ENCODE measurements at places on chromosomes 11 and 22.

GRCh38 chr22:46256358-46256958 lies 6.4 kb upstream of the CDPF1 start:
- no peak for DNase-seq

GRCh38 chr11:117916956-117917355 lies 12.2 kb downstream of the TMPRSS13 start:
- no peak for DNase-seq

DNA sequence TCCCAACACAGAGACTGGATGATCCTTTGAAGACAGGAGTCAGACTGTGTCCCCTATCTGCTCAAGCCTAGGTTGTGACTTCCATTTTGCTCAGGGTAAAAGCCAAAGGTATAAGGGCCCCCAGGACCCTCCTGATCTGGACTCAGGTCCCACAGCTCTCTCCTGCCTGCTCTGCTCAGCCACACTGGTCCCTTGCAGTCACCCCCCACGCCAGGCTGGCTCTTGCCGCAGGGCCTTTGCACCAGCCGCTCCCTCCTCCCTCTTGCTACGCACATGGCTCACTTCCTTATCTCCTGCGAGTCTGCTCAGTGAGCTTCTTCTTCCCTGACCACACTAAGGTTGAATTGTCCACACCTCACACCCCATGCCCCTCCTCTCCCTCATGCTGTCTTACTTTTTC lies 28.4 kb upstream of the CACNG2 start:
- no peak for DNase-seq

DNA sequence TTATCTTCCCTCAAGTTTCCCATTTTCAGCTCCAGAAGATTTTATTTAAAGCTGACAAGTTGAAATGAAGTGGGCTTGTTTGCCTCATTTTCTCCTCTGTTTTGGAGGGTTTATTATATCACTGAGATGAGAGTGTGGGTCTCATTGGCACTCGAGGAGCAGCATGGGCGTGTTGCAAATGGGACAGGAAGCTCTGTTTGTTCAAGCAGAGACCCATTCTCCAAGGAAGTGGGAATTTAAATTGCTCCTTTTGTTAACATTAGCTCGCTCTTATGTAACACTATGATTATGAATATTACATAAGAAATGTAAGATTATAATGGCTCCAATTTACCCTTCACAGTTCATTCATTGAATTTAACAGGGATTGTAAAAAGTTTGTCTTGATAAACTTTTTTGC lies 317.7 kb upstream of the CTSC start:
- DNase-seq = no peak

DNA sequence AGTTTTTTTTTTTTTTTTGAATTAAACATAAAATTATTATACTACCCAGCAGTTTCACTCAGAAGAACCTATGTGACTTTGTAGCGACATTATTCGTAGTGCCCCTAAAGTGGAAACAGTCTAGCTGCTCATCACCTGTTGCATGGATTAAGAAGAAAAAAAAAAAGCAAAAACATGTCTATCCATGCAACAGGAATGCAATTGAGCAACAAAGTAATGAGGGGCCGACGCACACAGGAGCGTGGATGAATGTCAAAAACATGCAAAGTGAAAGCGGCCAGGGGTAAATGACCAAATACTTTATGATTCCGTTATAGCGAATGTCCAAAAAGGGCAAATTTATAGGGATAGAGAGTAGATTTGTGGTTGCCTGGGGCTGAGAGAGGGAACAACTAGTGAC lies 16.3 kb downstream of the MYO18B start:
- DNase-seq = no peak

DNA sequence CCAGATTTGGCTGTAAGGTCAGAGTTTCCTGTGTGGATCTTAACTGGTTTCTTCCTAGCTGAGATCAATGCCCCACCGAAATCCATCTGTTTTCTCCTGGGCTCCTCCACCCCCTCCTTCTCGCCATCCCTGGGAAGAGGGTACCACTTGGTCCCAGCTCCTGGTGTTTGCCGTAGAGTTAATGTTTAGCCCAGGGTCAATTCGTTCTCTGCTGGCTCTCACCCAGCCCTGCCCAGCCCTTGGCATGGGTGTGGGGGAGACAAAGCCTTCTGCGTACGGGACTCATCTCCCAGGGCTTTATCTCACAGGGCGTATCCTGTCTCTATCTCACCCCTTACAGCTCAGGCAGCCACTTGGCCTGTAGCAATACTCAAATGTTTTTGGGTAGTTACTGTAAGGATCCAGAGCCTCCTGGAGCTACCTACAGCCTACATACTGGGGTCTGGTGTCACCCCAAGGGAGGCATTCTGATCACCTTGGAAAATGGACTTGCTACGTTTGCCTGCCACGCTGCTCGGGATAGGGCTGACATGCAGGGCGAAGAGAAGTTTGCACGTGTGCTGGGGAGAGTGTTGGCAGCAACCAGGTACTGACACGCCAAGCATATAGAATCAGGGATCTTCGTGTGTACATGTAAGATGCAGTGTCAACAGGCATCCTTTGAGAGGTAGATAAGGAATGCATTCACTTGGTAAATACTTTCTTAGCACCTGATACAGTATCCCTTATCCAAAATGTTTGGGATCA lies 66.1 kb downstream of the SCN3B start:
- DNase-seq = no peak

GRCh38 chr11:45477588-45477987 lies 187.8 kb downstream of the CHST1 start:
- no peak for DNase-seq

DNA sequence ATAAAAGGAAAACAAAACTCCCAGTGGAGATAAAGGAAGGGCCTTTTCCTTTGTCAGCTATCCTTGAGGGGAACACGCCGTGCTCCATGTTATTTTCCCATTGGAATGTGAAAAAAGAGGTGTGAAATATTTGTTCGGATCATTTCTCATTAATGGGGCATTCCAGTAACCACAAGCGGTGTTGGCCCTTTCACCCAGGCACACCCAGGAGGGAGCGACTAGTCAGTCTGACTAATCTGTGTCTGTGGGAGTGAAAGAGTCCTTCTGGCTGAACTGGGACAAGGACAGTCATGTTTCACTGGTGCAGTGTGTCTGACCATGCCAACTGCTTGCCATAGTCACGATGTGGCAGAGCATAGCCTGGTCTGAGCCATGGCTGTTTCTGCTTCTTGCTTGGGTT lies 13.0 kb upstream of the MYEOV start:
- DNase-seq = no peak

- DNase-seq = no peak
Observed at GRCh38 chr22:29831186-29831921, 6.7 kb downstream of the ASCC2 start.

DNA sequence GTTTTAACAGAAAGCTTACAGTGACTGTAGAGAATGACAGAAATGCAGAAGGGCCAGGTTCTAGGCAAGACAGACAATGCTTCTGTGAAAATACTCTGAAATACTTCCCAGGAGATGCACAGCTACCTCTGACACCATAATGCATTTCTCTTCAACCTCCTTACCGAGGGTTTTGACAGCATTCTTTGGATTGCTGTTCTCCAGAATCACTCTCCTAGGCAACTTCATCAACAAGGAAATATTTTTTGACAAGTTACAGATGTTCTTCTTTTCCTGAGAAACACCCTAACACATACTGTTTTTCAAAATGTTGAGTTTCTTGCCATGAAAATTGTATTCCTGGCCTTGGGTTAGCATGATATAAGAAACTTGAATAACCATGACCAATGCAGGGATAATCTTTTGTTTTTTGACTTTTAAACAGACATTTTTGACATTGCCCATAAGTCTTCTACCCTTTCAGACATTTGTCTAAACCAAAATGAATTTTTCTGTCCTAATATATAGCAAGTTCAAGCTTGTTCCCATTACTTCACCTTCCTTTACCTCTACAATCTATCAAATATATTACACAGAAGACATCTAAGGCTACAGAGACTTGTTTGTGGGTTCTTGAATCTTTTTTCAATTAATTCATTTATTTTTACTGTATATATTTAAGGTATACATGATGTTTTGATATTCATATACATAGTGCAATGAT lies 108.1 kb downstream of the CCDC34 start:
- no peak for DNase-seq

DNA sequence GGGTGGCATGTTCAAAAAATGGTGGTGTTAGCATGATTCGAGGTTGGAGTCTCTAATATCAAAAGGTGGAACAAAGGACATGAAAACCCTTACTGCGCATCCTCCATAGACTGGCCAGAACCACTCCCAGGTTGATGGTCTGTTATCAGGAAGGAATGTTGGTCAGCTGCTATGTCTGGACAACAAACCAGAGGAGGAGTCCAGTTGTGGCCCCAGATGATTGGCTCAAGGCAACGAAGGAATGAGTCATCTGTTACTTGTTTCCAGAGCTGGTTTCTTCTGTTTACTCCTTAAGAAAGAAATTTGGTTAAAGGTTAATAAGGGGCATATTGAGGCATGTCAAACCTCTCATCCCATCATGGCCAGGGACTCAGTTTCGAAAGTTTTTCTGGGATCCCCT lies 56.8 kb upstream of the GRIA4 start:
- no peak for DNase-seq

DNA sequence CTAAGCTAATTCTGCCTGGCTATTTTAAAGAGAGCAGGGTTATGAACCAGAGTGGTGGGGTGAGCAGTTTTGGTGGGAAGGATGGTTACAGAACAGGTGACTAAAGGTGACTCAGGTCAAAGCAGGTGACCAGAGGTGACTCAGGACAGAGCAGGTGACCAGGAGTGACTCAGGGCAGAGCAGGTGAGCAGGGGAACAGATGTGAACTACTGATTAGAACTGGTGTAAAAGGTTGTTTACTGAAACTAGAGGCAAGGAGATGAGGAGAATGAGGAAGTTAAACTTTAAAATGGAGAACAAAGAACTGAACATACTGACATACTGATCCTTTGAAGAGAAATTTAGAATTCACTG lies 15.4 kb upstream of the HYLS1 start:
- DNase-seq = no peak

DNA sequence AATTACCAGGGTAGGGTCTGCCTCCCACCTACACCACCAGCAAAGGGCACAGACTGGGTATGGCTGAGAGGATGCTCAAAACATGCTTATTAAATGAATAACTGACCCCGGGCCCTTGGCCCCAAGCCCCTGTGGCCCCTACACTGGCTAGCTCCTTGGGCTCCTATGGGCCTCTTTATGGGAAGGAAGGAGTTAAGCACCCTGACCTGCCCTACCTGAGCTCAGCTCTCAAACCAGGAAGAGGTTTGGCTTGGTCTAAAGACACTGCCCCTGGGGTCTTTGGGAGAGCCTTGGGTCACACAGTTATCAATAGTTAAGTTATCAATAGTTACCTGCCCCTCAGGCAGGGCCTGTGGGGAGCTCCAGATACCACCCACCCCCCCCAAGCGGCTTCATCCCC lies 1.2 kb downstream of the USH1C start:
- no peak for DNase-seq

- DNase-seq = no peak
Observed at GRCh38 chr11:7905549-7905948, 25.5 kb downstream of the OR10A6 start.

DNA sequence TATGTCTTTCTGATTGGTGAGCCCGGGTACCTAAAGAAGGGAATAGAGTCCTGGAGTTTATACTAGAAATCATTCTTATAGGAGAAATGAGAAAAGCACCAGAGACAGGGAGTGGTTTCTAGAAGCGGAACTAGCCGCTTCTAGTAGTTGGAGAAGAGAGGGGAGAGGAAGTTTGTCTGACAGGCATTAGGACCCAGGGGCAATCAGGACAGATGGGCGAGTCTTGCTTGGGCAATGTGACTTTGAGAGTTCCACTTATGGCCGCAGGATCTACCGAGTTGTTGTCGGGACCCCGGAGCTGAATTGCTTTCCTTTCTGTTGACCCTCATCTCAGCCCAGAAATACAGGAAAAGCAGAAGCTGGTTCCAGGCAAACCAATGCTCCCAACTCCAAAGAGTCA lies 596.8 kb upstream of the CNTN5 start:
- DNase-seq = no peak

GRCh38 chr22:30265823-30266444 lies 717 bp downstream of the OSM start:
- peak; percentile 16 for DNase-seq

DNA sequence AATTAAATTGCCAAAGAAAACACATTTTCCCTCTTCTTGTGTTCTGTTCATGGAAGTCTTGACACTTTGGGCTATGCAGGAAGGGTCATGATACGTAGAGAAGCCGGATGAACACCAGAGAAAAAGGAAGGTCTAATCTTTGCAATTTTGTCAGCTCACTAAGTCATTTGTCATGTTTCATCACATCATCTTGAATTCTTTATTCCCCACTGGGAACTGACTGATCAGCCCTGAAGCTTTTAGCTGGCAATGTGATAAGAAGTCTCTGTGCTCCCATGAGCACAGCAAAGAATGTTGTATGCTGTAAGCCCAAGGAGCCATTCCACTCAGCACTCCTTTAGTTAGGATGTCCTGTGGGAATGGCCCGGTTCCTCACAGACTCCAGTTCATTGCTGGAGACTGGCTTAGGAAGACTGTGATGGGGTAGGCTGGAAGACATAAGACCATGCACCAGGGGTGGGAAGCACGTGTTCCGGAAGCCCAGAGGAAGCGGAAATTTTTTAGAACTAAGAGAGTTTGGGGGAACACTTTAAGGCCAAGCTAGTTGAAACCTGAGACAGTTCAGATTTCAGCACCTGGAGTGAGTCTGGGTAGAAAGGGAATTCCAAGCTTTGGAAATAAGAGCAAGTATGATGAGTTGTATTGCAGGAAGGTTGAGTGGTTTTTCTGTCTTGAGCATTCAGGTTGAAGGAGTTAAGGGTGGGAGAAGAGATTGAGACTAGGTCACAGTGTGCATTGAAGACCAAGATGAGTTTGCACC lies 306.7 kb upstream of the MTNR1B start:
- DNase-seq = no peak

DNA sequence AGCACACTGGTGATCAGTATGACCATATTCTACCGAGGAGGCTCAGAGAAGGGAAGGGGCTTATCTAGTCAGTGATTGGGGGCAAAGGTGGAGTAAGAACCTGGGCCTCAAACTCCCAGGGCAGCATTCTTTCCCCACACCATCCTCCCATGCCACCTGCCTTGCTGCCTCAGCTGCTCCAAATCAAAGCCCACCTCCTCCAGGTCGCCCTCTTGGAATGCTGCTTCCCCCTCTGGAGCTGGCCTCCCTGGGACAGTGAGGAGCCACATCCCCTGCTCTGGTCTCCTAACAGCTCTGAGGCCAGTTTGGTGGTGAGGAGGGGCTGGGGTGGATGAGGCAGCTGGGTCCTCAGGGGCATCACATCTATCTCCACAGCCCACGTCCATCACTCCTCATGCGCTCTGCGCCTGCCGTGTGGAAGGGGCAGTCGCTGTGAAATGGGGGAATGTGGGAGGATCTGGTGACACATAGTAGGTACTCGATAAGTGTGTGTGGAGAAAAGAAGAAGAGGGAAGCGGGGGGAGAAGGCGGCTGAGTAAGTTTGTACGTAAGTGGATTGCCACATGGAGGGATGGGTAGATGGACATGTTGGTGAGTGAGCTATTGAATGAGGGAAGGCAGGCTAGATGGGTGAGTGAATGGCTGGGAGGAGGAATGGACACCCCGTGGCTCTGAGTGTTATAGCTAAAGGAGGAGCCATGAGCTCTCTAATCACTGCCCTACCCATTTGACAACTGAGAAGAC lies 16.1 kb upstream of the ARHGEF17 start:
- no peak for DNase-seq

- DNase-seq = no peak
Observed at GRCh38 chr11:108197351-108197750, 25.1 kb downstream of the NPAT start.
